ENCODE measurements at places on chromosomes 3 and 15.

DNA sequence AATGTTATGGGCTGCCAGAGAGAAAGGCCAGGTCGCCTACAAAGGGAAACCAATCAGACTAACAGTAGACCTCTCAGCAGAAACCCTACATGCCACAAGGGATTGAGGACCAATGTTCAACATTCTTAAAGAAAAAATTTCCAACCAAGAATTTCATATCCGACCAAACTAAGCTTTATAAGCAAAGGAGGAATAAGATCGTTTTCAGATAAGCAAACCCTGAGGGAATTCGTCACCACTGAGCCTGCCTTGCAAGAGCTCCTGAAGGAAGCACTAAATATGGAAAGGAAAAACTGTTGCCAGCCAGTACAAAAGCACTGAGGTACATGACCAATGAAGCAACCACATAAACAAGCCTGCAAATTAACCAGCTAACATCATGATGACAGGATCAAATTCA, 33.1 kb downstream of the PYGO1 start:
- no peak for DNase-seq

- no peak for DNase-seq
Measured at GRCh38 chr3:84965141-84965540, 6.4 kb downstream of the CADM2 start.

- no peak for DNase-seq
Measured at GRCh38 chr3:179715582-179715981, 62.7 kb downstream of the USP13 start.

DNA sequence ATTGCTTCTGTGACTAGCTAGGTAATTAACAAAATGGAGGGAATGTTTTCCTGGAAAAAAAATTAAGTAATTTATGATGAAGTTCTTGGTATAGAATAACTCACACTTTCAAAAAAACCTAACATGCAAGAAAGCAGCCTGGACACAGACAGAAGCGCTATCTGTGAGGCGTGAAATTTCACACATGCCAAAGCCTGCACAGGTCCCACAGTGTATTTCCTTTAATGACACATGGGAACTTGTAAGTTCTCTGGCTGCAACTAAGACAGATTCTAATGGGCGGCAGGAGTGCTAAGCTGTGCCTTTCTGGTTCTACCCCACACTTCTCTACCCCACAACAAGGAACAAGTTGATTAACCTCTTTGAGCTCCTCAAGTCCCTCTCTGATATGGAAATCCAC, 84.9 kb upstream of the NEO1 start:
- no peak for DNase-seq

- no peak for DNase-seq
Measured at GRCh38 chr3:64437131-64437530, 211.9 kb upstream of the PRICKLE2 start.

- no peak for DNase-seq
Measured at GRCh38 chr3:133158686-133159085, 120.5 kb downstream of the TMEM108 start.

DNA sequence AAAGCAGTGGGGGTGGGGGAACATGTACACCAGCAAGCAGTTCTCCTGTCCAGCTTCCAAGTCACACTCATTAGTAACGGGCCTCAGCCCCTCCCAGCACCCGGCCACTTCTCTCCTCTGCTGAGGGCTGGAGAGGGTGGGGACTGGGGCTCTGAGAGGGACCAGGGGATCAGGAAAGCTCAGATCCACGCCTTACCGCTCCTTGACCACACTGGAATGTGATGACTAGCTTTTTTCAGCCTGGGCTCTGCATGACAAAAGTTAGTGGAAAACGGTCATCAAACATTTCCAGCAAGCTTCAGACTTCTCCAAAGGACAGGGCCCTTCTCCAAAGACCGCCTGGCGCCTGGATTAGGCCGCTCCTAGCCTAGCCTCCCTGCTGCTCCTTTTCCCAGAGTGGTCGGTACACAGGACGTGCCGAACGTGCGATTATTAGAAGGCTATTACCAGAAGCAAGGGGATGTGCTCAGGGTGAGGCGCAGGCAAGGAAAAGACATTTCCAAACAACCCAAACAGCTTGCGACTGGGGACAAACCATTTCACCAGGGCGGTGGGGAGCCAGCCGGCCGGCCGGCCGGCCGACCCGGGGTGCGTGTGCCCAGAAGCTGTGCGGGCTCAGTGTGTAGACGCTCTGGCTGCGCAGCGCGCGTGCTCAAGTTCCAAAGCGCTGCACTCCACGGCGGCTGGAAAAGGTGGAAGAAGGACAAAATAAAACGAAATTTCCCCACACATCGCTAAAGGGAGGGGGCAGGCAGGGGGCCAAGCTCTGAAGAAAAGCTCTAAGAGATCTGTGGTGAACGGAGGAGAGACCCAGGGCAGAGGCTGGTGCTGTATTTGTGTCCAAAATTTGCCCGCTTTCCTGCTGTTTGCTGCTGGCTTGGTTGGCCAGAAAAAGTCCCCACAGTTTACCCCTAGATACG, 51.0 kb upstream of the SSR3 start:
- DNase-seq = no peak

DNA sequence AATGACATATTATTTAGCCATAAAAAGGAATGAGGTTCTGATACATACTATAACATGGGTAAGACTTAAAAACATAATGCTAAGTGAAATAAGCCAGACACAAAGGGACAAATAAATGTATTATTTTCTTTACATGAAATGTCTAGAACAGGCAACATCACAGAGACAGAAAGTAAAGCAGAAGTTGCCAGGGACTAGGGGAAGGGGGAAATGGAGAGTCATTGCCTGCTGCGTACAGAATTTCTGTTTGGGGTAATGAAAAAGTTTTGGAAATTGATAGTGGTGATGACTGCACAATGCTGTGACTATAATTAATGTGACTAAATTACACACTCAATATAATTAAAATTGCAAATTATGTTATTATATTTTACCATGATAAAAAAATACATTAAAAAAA, 99.9 kb downstream of the ANO10 start:
- DNase-seq = no peak

DNA sequence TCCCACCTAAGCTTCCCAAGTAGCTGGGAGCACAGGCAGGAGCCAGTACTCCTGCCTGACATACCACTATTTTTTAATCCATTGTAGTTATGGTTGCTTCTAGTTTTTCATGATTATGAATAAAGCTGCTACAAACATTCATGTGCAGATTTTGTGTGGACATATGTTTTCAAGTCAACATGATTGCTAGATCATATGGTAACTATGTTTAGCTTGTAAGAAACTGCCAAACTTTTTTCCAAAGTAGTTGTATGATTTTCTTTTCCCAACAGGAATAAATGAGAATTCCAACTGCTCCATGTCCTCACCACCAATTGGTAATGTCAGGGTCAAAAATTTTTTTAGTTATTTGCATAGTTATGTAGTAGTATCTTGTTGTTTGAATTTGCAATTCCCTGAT, 136.8 kb upstream of the THRB start:
- DNase-seq = no peak

GRCh38 chr15:83462026-83462425, 14.9 kb downstream of the SH3GL3 start:
- DNase-seq = no peak

DNA sequence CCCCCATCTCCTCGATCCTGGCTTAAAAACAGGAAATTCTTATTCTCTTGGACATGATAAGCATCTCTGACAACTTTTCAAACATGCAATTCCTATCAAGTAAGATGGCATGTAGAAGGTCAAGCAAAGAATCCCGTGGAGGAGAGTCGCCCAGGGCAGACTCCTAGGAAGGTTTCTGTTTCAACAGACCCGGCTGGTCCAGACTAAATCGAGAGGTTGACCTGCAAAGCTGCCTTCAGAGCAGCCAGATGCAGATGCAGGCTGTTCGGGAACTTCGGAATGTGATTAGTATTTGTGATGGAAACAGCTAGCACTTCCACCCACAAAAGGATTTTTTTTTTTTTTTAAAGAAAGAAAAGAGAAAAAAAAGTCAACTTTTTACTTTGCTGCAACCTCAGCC, 216.8 kb downstream of the NR1D2 start:
- no peak for DNase-seq

Measured in NCI-H1417 treated with DMSO at 0.1 percent for 48 hours (cell line).